Immature natural killer cell (primary cell): ENCODE measurements at places on chromosomes 4 and X. TPM values are rescaled to one million over a fixed set of nuclear protein-coding genes. Genes with fewer than 3 reads are reported as not detected.

BCAP31 gene
- 367 TPM for polyA plus RNA-seq

HEPH gene
- not detected for polyA plus RNA-seq

PLAC8 gene
- polyA plus RNA-seq = 1,450 TPM

HELT gene
- polyA plus RNA-seq = not detected

SPANXA1 gene
- polyA plus RNA-seq = not detected

SSX2 gene
- not detected for polyA plus RNA-seq

LRIT3 gene
- polyA plus RNA-seq = not detected

ARHGAP6 gene
- polyA plus RNA-seq = not detected

ADGRL3 gene
- not detected for polyA plus RNA-seq

FSTL5 gene
- polyA plus RNA-seq = not detected

ATP1B4 gene
- not detected for polyA plus RNA-seq

PCDH7 gene
- polyA plus RNA-seq = not detected

SMS gene
- polyA plus RNA-seq = 84.1 TPM

UGT2B15 gene
- polyA plus RNA-seq = not detected

GPR34 gene
- polyA plus RNA-seq = 2.9 TPM

DMP1 gene
- polyA plus RNA-seq = not detected

ODAPH gene
- polyA plus RNA-seq = not detected

IL1RAPL1 gene
- polyA plus RNA-seq = not detected

VCX2 gene
- not detected for polyA plus RNA-seq

CENPVL2 gene
- not detected for polyA plus RNA-seq

CXCL1 gene
- polyA plus RNA-seq = not detected

CFAP47 gene
- polyA plus RNA-seq = not detected

MYOZ2 gene
- not detected for polyA plus RNA-seq

CTAG1A gene
- polyA plus RNA-seq = not detected

DGKK gene
- 0.68 TPM for polyA plus RNA-seq

UFSP2 gene
- polyA plus RNA-seq = 54.2 TPM

KCND1 gene
- polyA plus RNA-seq = not detected

JADE3 gene
- not detected for polyA plus RNA-seq

NPNT gene
- polyA plus RNA-seq = not detected

BCORL1 gene
- 2.8 TPM for polyA plus RNA-seq

SPATA18 gene
- not detected for polyA plus RNA-seq
